T-helper 2 cell treated with Interferon-gamma antibody and Interleukin-4, amounts not matched to agents 5 μg/mL and 100 μg/mL, for 36 hours (primary cell): ENCODE measurements at places on chromosomes 3 and 15.

DNA sequence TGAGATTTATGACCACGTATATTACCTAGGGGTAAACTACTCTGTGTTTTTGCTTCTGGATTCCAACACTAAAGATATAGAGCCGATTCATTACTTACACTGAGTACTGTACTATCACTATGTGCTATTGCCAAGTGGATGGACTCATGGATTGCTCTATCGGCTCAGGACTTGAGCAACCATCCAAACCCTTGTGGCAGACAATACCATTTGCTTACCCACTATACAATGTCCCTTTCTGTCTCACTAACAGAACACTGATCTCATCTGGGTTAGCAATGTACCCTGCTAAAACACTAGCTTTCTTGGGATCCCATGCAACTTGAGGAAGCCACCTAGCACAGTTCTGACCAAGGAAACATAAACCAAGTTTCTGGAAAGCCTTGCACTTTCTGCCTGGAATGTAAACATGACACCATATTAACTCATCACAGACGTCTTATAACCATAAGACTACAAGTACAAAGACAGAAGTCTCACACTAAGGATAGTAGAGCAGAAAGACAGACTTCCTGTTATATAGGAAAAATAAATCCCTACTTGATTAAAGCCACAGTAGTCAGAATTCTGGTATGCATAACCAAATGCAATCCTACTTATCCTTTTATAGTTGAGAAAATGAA, 38.6 kb downstream of the HACD2 start:
- DNase-seq, result no peak

DNA sequence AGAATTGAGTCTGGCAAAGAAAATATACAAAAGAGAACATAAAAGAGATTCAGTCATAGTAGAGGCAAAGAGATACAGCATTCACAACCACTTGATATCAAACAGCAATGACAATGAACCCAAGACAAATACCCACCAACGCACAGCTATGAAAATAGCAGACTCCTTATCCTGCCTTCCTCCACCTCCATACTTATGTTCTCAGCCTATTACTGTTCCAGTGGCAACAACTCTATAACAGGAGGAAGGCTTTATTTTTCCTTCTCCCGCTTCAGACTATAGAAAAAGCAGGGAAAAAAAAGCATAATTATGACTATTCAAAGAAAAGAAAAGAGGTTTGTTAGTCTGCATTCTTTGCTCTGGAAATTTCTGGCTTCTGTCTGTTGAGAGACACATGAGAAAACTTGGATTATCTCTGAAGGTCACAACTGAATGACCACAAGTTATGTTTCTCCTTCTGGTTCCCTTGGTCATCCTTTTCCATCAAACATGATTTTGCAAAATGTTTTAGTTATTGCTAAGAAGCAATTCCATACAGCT, 81.2 kb upstream of the PLXND1 start:
- DNase-seq, result no peak

GRCh38 chr3:183577346-183577745, 21.8 kb upstream of the KLHL6 start:
- DNase-seq, result no peak

DNA sequence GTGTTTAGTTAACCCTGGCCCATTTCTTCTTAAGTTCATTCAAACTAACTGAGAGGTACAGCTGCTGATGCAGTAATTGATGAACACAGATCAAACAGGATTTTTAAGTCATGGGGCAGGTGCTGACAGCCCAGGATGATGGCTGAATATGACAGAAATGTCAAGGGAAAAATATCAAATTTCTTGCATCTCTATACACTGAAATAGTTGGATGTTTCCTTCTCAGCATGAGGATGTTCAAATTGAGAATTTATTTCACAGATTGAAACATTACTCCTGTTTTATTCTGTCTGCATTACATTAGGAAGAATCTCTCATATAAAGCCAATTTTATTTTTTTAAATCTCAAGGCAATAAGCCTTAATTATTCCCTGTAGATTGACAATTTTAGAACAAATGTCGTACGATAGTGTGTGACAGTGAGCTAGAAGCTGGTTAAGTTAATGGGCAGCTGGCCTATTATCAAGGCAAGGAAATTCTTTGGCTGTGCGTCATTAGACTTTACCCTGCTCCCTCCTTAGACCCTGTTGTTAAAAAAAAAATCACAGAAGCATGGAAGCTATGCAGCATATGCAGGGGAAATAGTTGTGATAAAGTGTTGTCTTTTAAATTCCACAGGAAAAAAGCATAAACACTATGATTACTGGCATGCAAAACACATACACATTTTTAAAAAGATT, 183.8 kb upstream of the KCNMB2 start:
- DNase-seq, result no peak
